ENCODE measurements at places on chromosomes 4 and X.

DNA sequence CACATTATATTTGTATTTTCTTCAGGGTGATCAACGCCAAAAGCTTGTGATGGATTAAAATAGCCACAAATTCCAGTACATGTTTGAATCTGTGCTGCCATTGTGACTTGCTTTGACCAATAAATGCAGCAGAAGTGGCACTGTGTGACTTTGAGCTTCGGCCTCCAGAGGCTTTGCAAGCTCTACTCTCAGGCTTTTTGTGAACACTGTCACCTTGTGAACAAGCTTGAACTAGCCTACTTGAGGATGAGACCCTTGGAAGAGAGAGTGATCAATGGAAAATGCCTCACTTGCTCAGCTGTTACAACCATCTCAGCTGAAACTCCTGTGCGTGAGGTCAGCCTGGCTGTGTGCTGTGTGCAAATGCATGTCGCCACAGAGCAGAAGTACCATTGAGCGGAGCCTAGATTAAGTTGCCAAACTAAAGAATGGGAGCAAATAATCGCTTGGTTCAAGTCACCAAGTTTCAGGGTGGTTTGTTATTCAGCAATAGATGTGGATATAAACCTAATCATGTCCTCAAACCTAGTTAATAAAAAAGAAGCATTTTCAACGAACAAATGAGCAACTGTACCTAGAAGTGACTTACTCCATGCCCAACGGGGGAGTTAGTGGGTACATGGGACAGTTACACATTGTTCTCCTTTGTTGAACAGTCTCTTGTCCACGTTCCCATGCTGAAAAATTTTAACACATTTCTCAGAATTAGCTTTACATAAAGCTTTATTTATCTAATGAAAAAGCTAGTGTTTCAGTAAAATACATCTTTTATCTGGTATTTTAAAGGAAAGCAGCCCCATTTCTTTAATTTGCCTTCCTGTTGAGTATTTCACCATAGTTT lies 23.5 kb downstream of the NOA1 start:
- no peak for DNase-seq

DNA sequence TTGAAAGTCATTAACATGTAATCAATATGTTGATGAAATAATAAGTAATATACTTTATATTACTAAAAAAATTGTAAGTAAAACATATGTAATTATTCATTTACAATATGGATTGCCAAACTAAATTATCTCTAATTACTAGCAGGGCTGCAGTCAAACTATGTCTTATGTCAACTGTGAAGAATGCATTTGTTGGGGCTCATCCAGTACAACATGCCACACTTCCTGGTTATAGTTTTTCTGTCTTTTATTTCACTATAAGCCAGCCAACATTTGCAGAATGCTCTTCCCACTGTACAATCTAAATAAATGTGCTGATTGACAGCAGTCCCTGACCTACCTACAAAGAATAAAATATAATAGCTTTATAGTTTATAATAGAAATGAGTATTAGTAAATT lies 975.4 kb upstream of the NDST4 start:
- no peak for DNase-seq

- no peak for DNase-seq
Observed at GRCh38 chr4:42328978-42329377, 68.3 kb upstream of the SHISA3 start.

- no peak for DNase-seq
Observed at GRCh38 chr4:113080050-113080449, 30.6 kb downstream of the ANK2 start.

GRCh38 chr4:17636696-17637622 lies 22.5 kb downstream of the MED28 start:
- peak; percentile 33 for DNase-seq

GRCh38 chr4:53147711-53148110 lies 218.2 kb downstream of the SCFD2 start:
- no peak for DNase-seq

All from stimulated activated CD8-positive, alpha-beta memory T cell treated with anti-CD3 and anti-CD28 coated beads, Interleukin-7, amount 100 ng/mL, for 4 hours (primary cell).